ENCODE measurements at places on chromosomes 2 and 18.

- DNase-seq, result no peak
Observed at GRCh38 chr18:37315935-37316334, 249.7 kb downstream of the CELF4 start.

DNA sequence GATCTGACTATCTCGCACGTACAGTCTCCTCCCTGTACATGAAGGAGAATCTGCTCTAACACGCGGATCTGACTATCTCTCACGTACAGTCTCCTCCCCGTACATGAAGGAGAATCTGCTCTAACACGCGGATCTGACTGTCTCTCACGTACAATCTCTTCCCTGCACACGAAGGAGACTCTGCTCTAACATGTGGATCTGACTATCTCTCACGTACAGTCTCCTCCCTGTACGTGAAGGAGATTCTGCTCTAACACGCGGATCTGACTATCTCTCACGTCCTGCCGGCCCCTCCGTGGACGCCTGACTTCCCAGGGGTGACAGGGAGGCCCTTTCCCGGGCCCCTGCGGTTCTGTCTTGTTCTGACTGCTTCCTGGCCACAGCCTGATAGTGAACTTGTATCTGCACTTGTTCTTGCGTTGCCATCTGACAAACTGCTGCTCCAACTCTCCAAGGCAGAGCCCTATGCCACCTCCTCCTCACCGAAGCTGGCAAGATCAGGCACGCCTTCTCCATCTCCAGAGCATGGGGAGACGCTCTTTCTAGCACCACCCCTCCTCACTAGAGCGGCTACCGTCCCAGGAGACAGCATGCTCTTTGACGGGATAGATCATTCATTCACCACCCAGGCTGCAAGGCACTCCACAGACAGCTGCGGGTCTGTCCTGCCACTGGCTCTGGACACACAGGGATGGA, 238.6 kb downstream of the TWIST2 start:
- no peak for DNase-seq

DNA sequence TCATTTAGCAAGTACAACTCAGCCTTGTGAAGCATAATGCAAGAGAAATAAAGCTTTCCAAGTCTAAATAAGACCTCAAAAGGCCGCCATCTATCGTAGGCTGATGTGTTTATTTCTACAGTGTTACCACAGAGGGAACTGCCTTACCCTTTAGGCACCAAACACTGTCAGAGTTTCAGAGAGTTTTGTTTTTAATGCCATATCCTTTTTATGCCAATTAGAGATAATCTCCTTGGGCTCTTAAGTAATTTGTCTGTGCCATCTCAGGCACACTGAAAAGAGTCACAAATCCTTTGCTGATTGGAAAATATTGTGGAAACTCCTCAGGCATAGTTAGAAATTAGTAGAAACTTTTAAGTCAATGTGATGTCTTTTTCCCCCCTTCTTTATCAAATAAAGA, 797.1 kb downstream of the SLC4A3 start:
- no peak for DNase-seq

DNA sequence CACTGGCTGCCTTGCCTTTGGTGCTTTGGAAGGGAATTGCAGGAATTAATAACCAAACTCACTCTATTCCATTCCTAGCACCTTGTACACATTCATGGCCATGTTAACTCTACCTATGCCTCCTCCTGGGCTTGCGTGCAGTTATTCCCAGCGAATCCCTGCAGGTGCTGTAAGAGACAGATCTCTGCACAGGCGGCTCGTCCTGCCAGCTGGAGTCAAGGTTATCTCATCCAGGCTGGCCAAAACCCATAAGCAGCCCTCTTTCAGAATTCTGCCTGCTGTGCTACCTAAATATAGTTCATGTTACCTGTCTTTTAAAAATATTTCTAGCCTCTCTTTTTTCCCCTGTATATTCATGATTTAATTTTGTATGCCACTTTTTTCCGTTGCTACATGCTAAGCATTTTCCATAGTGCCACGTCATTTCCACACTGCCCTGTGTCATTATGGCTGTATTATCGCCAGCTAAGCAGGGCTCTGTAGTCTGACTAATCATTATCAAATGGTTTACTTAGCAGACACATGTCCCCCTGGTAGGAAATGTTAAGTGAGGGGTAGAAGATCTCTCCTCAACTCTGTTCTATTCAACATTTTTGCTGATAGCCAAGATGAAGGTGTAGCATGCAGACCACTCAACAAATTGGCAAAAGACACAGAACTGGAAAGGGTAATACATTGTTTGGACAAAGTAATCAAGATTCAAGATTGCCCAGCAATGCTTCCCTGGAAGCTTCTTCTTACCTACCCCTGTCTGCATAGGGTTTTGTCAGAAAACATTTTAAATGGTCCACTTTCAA, 79.7 kb upstream of the TAF1B start:
- DNase-seq, result no peak

- DNase-seq, result no peak
Observed at GRCh38 chr2:235831755-235832154, 336.4 kb downstream of the GBX2 start.

- DNase-seq, result peak; percentile 51
Observed at GRCh38 chr18:12639990-12640880, 17.7 kb downstream of the SPIRE1 start.

DNA sequence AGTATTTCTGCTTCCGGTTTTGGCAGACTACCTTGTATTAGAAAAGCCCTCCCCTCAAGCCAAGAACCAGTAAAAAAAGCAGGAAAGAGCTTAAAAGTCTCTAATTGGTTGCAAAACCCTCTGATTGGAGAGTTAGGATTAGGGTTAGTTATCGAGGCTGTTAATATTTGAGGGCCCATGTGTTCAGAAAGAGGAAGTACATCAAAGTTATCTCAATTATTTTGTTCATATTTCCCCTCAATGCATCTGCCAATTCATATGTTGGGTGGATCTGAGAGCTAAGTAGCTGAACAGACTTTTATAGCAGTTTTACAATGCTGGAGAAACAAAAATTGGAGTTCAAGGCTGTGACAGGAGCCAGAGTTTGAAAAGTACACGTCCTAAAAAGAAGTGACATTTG, 43.1 kb upstream of the KLHL14 start:
- DNase-seq, result no peak

DNA sequence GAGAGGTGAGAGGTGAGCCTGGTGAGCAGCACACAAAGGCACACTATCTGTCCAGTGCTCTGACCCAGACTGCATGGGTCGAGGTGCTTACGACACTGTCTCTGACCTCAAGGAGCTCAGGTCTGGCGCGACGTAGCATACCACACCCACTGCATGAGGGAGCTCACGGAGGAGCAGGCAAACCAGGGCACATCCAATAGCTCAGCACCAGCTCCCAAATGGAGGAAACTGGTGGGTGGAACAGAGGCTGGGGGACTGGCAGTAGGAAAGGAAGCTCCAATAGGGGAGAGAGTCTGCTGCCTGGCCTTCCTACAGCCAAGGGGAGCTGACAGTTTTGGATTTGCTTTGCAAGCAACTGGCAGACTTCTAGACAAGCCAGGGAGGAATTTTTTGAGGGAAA, 36.3 kb downstream of the CELF4 start:
- DNase-seq, result no peak

DNA sequence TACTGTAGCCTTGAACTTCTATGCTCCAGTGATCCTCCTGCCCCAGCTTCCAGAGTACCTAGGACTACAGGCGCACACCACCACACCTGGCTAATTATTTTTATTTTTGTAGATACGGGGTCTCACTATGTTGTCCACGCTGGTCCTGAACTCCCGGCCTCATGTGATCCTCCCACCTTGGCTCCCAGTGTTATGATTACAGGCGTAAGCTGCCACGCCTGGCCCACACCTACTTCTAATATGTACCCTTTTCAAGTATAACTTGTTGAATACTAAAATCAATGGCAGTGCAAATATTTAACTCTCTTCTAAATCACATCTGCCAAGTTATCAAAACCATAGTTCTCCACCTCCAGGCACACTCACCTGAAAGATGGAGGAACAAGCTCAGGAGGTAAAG, 58.7 kb downstream of the ITSN2 start:
- no peak for DNase-seq

DNA sequence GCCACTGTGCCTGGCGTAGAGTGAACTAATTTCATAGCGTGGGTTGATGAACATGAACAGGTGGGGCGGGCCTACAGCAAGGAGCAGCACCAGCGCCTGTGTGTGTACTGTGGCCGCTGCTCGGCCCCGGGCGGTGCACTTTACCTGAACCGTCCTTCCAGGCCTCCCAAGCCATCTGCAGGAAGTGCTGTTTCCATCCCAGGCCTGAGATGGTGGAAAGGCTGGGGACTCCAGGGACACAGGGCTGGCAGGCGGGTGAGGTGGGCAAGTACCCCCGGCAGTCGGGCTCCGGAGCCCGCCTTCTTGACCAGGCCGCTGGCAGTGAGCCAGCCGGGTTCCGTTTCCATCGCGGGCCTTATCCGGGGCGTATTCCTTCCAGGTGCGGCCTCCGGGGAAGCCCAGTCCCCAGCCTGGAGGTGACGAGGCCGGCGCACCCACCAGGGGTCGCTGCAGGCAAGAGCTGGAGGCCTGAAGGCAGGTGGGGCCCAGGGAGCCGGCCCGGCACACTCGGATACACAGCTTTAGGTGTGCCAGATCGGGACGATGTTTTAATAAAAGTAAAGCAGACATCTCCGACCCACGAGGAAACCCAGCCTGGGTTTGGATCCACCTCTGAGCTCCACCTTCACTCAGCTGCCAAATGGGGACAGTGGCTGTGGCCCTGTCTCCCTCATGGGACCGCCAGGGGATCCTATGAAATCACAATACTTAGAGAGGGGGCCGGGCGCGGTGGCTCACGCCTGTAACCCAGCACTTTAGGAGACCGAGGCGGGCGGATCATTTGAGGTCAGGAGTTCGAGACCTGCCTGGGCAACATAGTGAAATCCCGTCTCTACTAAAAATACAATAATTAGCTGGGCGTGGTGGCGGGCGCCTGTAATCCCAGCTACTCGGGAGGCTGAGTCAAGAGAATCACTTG, 22.7 kb upstream of the PDIA6 start:
- DNase-seq, result peak; percentile 89

GRCh38 chr2:194610297-194610696, 1046.7 kb upstream of the SLC39A10 start:
- DNase-seq, result no peak

DNA sequence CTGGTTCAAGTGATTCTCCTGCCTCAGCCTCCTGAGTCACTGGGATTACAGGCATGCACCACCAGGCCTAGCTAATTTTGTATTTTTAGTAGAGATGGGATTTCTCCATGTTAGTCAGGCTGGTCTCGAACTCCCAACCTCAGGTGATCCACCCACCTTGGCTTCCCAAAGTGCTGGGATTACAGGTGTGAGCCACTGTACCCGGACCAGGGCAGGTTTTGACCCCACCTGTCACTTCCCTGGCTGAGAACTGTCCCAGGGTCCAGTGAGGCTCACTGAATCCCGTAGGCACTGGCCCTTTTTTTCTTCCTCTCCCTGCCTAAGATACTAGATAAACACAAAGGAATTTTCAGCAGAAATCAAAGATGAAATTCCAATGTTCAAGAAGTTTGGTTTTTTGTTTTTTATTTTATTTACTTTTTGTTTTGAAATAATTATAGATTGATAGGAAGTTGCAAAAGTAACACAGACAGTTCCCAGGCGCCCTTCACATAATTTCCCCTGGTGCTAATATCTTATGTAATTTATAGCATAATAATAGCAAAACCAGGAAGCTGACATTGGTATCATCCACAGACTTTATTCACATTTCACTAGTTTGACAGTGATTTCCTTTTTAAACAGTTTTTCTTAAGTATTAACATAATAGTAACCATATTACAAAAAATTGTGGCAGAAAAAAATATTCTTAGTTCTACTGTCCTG, 52.4 kb upstream of the B3GNT7 start:
- no peak for DNase-seq

GRCh38 chr2:162113776-162114168, 38.3 kb downstream of the GCG start:
- no peak for DNase-seq

Measured in right cardiac atrium (tissue), 5 donors.